Activated naive CD4-positive, alpha-beta T cell (primary cell): ENCODE measurements at places on chromosomes 3 and 15.

DNA sequence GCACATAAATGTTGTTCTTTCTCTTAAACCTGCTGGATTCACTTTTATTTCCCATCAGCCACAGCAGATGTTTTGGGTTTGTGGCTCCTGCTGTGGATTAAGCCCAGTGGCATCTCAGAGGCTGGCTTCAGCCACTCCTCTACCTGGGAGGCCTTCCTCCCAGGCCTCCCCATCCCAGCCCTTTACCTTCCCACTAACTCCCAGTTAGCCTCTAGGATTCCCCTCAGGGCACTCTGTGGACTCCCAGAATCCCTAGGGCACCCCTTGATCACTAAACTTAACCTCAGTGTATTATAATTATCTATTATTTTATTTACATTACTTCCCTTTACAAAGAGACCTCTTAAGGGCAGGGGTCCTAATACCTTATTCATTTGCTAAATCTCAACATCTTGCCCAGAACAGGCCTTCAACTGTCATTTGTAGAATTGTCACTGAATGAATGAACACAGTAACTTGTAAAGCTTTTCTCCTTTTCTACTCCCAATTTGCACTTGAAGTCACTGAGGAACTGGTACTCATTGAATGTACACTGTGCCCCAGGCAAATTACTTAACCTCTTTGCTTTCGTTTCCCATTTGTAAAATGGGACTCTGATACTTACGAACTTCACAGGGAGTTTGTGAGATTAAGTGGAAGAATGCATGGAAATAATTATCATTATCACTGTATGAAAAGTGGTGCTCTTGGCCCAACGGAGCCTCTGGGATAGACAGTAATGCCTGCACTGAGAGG, 8.3 kb downstream of the CCDC13 start:
- no peak for DNase-seq

DNA sequence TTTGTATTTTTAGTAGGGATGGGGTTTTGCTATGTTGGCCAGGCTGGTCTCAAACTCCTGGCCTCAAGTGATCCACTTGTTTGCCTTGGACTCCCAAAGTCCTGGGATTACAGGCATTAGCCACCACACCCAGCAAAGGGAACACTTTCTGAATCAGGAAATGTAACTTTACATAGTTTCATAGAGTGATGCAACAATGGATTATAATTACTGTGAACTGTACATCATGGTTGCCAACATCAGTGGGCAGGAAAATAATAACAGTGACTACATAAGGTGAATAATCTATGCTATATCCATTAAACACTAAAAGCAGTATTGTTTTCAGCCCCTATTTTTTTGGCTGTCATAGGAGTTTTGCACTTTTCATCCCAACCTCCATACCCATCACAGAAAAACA, 5.0 kb upstream of the KPNA1 start:
- no peak for DNase-seq

DNA sequence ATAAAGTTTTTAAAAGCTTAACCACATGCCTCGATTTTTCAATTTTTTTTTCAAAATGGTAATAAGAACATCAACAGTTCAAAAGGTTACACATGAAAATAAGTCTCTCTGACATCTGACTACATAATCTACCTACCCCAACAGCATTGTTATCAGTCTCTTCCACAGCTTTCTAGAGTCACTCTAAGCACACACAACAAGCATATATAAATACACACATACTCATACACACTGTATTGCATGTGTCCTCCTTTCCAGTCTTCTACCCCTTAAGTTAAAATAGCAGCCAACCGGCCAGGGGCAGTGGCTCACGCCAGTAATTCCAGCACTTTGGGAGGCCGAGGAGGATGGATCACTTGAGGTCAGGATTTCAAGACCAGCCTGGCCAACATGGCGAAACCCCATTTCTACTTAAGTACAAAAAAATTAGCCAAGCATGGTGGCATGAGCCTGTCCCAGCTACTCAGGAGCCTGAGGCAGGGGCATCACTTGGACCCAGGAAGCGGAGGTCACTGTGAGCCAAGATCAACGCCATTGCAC, 12.2 kb downstream of the TBL1XR1 start:
- no peak for DNase-seq

GRCh38 chr3:25313286-25313685, 114.8 kb upstream of the RARB start:
- DNase-seq: no peak

- DNase-seq: no peak
Observed at GRCh38 chr3:187832202-187832601, 86.9 kb upstream of the BCL6 start.

- no peak for DNase-seq
Observed at GRCh38 chr15:61195116-61196002, 33.7 kb downstream of the RORA start.

DNA sequence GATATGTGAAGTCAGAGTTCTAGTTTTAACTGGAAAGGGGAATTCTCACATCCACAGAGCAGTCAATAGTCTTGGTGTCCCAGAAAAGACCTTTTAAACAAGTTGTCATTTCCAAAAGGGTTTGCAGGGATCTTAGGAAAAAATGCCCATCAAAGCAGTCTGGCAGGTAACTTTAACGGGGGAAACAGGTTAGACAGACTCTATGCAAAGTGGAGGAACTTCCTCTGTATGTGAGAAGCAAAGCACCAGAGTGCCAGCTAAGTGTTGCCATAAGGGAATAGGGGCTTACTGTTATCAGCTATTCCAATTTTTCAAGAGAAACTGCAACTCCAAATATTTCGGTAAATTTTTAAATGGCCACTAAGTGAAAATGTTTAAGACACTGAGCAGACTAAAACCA, 307.9 kb upstream of the MDFIC2 start:
- DNase-seq: no peak

DNA sequence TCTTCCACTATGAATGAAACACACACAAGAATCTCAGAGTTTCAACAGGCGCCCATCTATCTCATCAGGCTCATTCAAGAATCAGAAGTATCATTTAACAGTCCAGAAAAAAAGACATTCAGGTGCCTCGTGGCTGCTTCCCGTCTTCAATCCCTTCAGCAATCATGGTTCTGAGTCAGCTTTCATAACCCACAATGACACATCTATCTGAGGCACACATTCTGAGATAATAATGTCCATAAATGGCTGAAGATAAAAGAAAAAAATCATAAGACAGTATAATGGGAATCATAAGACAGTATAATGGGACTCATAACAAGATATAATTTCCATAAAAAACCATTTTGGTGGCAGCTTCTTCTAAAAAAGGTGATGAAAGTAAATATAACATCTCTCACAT, 52.4 kb downstream of the TNIK start:
- DNase-seq: no peak

DNA sequence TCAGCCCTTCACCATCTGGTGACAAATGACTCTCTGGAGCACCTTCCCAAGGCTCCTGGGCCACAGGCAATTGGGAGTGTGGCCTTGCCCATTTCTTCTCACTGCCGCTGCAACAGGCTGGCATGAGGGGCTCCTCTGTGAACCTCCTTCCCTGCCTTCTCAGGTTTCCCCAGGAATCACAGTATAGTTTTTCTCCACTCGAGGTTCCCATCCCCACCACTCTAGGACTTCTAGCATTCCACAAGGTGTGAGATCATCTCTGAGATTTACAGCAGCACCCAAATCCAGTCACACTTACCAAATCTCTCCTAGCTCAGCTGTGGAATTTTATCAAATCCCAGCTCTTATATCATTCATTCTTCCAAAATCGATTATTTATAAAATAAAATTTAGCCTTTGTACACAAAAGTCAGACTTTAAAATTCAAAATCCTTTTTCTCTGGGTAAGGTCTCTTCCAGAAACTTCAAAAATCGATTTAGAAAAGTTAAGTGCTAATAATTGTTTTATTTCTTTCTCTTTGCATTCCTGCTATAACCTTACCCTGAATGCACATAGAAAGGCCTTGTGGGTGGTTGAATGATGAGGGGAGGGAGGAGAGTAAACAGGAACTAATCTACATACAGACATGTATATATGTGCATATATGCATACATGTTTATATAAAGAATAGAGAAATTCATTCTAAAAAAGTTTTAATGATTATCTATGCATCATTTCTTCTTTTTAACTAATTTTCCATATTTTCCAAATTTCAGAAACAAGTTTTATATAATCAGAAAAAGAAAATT, 18.9 kb upstream of the ATP13A4 start:
- DNase-seq: no peak

DNA sequence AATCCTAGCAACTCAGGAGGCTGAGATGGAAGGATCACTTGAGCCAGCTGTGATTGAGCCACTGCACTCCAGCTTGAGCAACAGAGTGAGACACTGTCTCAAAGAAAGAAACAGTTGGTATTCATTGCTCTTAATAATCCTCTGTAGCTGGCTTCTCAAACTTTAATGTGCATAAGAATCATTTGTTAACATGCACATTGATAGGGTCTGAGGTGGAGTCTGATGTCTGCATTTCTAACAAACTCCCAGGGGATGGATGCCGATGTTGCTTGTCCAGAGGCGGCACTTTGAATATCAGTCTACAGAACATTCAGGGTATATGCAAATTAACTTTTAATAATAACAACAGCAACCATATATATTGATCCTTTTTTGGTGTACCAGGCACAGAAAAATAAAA, 39.9 kb downstream of the NKIRAS1 start:
- DNase-seq: no peak

DNA sequence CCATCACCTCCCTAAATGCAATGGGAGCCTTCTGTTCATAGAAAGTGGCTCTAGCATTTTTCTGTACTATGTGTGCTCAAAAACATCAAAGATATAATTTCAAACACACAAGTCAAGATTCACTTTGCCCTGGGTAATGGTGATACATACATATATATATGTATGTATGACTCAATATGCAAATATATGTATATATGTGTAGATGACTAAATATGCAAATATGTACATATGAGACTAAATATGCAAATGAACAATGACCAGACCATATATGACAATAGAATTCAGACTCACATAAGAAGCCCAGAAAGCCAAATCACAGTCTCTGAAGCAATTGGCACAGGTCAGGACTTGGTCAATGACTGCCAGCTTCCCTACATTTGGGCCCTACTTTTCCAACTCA, 36.9 kb upstream of the SNRK start:
- DNase-seq: no peak

DNA sequence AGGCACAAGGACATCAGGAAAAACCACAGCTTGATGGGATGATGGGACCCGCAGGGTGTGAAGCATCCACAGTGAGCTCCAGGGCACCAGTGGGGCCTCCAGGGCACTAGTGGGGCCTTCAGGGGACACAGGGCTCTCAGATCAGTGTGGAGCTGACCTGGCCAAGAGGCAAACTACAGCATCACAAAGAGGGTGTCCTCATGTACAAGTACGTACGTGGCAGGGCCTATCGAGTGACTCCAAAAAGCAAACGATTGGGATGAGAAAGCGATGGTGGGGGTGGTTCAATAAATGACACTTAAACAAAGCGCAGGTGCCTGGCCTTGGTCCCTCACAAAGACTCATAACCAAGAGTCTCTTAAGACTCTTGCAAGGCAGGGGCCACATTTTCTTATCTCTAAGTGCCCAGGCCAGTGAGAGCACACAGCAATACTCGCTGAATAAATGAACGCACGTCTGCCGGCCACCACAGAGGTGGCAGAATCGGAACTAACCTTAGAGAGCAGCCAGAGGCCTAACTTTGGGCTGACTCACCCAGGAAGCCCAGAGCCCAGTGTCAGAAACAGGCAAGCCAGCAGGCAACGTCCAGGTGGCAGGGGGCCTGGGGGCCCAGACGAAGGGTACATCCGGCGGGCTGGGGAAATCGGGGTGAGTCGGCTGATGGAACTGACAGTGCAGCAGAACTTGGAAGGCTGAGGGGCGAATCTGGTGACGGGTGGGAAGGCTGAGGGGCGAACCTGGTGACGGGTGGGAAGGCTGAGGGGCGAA, 8.7 kb downstream of the PCSK6 start:
- DNase-seq: no peak

GRCh38 chr3:21795152-21795837, 44.3 kb upstream of the ZNF385D start:
- no peak for DNase-seq

- DNase-seq: no peak
Observed at GRCh38 chr3:43017593-43018195, 38.6 kb downstream of the GASK1A start.

DNA sequence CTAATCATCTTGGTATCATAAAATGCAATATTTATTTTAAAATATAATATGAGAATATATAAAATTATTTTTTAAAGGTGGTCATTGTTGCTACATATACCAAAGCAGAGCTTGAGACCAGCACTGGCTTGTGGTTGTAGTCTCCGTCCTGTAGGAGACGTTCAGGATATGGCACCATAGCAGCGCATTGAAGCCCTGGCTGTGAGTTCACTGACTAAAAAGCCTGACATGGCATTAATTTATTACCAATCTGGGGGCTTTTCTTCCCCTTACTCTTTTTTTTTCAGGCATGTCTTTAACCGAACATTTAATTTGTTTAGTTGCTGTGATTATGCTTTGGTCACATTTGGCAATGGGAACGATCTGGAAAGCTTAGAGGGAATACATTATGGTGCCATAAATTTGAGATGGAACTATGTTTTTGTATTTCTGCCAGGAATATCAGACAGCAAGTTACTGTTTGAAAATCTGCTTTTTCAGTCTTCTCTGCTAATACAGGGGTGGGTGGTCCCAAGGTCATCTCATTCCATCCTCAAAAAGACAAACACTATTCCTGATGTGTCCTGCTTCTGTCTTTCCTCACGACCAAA, 108.5 kb downstream of the ZIC4 start:
- no peak for DNase-seq

DNA sequence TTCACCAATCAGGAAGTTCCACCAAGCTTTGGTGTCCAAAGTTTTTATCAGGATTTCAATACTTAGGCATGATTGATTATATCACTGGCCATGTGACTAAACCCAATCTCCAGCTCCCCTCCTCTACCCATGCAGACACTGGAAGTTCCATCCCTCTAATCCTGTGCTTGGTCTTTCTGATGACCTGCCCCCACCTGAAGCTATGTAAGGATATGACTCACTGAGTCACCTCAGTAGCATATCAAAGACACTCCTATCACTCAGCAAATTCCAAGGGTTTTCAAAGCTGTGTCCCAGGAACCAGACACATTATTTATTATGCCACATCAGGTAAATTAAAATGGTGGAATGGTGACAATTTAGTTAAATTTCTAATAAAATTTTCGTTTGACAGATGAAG, 158.9 kb downstream of the TAFA4 start:
- DNase-seq: no peak

- DNase-seq: no peak
Observed at GRCh38 chr3:72560846-72561675, 287.2 kb downstream of the SHQ1 start.

DNA sequence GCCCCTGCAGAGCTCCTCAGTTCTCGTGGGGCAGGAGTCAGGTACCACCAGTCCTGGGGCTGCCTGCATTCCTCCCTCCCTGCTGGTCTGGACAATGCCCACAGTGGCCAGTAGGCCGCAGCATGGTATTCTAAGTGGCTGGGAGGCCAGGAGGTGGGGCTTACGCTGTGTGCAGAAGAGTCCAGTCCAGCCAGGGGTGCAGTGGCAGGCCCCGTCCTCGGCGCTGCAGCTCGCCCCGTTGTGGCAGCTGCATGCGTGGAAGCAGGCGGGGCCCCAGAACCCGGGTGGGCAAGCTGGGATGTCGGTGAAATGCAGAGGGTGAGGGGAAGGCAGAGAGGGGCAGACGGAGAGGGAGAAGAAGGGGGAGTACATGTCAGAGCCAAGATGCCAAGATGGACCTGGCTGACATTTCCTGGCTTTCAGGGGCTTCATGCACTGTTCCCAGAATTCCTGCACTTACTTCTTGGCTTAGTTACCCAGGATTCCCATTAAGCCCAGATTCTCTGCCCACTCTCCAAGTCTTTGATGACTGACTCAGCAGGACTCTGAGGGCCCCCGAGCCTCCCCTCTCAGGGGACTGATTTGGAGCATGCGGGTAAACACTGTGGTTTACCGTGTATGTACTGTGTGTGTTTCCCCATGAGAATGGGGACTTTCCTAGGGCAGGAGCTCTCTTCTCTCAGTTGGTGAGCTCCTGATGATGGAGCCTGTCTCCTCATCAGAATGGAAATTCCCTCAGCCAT, 47.5 kb downstream of the RAB11A start:
- DNase-seq: no peak
